Karpas-422 (cell line): ENCODE measurements at places on chromosomes 11 and 22. TPM values are rescaled to one million over a fixed set of nuclear protein-coding genes. Genes with fewer than 3 reads are reported as not detected.

DNA sequence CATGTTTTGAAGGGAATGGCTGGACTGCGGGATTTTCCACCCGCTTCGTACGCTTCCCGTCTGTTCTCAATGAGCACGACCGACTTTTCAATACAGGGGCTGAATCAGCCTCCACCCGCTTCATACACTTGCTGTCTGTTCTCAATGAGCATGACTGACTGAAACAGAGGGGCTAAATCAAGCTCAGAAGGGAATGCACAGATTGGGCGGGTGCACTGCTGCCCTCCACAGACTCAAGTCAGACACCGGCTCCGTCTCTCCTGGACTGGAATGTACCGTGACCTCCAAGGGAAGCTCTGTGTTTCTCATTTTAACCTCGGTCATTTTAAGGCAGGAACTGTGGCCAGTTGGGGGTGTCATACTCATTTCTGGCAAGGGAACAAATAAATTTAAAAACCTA lies 48.5 kb downstream of the BRD1 start:
- no peaks in the 10 kb centered on the region for H3K4me1 ChIP-seq
- peaks cover 2% of the 10 kb centered on the region; the same call in 1 of the 2 replicates for H3K36me3 ChIP-seq
- H3K4me3 ChIP-seq, result no peak overlapping the region
- H3K27me3 ChIP-seq, result no peaks in the 10 kb centered on the region

- H3K36me3 ChIP-seq, result no peaks in the 10 kb centered on the region
- no peak overlapping the region for H3K4me3 ChIP-seq
- H3K27me3 ChIP-seq, result no peaks in the 10 kb centered on the region
- H3K4me1 ChIP-seq, result no peaks in the 10 kb centered on the region
These were observed 331.8 kb upstream of the MPPED2 start for GRCh38 chr11:30917859-30918478.

DNA sequence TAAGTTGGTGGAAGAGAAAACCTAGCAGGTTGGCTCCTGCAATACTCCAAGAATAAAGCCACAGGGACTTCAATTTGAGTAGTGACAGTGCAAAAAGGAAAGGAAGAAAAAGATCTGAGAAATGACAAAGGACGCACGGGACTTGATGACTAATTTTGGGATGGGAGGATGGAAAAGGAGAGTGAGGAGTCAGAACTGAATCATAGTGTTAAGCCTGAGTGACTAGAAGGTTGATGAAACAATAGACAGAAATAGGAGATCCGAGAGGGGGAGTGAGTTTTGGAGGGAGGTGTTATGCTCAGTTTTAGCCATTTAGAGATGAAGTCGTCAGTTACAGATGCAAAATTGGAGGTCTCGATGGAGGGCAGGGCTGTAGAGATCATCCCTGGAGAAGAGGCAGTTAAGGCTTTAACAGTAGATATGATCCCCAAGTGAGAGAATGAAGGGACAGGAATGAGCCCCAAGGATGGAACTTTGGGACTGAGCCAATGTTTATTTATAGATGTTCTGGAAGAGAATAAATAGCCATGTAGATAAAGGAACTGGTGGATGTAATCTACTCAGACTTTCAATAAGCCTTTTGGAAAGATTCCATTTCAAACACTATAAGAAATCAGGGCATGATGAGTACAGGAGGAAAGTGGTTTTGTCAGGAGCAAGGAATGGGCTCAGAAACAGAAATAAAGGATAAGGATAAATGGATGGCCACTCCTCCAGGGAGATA lies 108.9 kb upstream of the NCAM1 start:
- H3K27ac ChIP-seq, result no peak overlapping the region
- H3K4me1 ChIP-seq, result no peaks in the 10 kb centered on the region
- H3K36me3 ChIP-seq, result no peaks in the 10 kb centered on the region
- no peak for DNase-seq
- no peak overlapping the region for H3K4me3 ChIP-seq

GRCh38 chr11:79409330-79409729 lies 31.5 kb downstream of the TENM4 start:
- no peaks in the 10 kb centered on the region for H3K27me3 ChIP-seq
- no peak overlapping the region for H3K27ac ChIP-seq
- H3K4me3 ChIP-seq, result no peak overlapping the region
- no peaks in the 10 kb centered on the region for H3K36me3 ChIP-seq

DNA sequence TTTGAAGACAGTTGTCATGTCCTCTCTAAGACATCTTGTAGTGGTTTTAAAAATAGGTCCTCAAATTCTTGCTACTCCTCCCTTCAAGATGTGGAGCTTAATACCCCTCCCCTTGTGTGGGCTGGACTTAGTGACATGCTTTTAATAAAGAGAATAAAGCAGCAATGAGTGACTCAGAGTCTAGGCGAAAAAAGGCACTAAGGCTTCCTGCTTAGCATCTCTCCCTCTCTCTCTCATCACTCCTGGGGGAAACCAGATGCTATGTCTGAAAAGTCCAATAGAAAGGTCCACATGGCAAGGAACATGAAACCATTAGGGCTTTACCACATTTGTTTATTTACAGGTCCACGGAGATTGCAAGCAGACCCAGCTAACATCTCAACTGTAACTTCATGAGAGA lies 11.7 kb downstream of the SERGEF start:
- peaks cover 48% of the 10 kb centered on the region for H3K36me3 ChIP-seq
- no peaks in the 10 kb centered on the region for H3K27me3 ChIP-seq
- DNase-seq, result no peak
- no peaks in the 10 kb centered on the region for H3K4me1 ChIP-seq

The OR6A2 gene
- total RNA-seq, result 0.54 and 2.9 TPM in 2 replicates

DNA sequence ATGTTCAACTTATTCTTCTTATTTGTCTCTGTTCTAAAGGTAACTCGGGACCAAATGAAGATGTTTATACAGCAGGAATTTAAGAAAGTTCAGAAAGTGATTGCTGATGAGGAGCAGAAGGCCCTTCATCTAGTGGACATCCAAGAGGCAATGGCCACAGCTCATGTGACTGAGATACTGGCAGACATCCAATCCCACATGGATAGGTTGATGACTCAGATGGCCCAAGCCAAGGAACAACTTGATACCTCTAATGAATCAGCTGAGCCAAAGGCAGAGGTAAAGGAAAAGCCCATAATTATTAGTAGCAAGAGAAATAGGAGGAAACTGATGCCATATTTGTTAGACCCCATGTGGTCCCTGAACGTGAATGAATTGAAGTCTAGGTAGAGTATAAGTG lies 63.3 kb downstream of the TRIM44 start:
- H3K27ac ChIP-seq, result no peak overlapping the region
- H3K4me1 ChIP-seq, result peaks cover 17% of the 10 kb centered on the region
- peaks cover 15% of the 10 kb centered on the region; the same call in 1 of the 2 replicates for H3K36me3 ChIP-seq
- no peaks in the 10 kb centered on the region for H3K27me3 ChIP-seq
- no peak for DNase-seq

GRCh38 chr11:122040464-122040863 lies 75.6 kb downstream of the BLID start:
- no peak for DNase-seq
- H3K36me3 ChIP-seq, result no peaks in the 10 kb centered on the region
- H3K27me3 ChIP-seq, result no peaks in the 10 kb centered on the region
- H3K4me3 ChIP-seq, result no peak overlapping the region

The TMEM86A gene
- 0.14 and 0.45 TPM in 2 replicates for total RNA-seq

The UPB1 gene
- total RNA-seq, result 0.19 and 1.3 TPM in 2 replicates

The CCDC15 gene
- total RNA-seq, result 1.8 and 2.3 TPM in 2 replicates

The BDNF gene
- 0.04 TPM in 1 of 2 replicates, not detected in the other for total RNA-seq

GRCh38 chr11:5631417-5631816 lies 6.6 kb downstream of the TRIM34 start:
- peaks cover 10% of the 10 kb centered on the region for H3K4me1 ChIP-seq
- H3K36me3 ChIP-seq, result no peaks in the 10 kb centered on the region
- no peak overlapping the region for H3K27ac ChIP-seq
- H3K4me3 ChIP-seq, result no peak overlapping the region
- H3K27me3 ChIP-seq, result no peaks in the 10 kb centered on the region
- no peak for DNase-seq

DNA sequence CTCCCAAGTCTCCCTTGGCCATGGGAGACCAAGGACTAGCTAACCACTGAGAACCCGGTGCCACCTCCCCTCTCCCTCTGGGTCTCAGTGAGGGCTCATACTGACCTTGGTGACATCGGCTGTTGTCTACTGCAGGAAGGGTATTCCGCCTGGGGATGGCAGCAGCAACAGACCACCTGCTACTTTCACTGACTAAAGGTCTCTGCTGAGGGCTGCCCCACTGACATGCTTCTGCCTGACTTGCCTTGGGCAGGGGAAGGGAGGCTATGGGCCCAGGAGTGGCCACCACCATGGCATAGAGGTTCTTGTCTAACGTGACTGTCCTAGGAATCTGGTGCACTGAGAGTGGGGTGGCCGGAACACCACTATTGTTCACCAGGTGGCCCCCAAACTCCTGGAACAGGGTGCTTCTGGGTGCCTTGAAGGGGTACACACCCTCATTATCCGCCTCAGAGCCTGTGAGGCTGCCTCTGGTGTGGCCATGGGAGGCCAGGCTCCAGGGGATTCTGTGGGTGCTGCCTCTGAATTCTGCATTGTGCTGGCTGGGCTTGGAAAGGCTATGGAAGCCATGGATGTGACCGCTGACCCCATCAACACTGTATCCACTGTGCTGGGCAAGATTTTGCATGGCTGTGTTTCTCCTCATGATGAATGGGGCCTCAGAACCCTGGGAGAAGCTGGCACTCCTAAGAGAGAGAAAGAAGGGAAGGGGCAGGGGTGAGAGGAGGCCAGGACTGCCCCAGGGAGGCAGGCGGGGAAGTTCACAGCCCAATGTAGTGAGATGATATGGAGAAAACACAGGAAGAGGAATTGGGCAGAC lies 38.3 kb downstream of the GAB4 start:
- no peak overlapping the region for H3K27ac ChIP-seq
- no peak overlapping the region for H3K4me3 ChIP-seq
- no peak for DNase-seq
- H3K36me3 ChIP-seq, result no peaks in the 10 kb centered on the region
- peaks cover 22% of the 10 kb centered on the region for H3K4me1 ChIP-seq

GRCh38 chr22:49103314-49104059 lies 724.2 kb downstream of the BRD1 start:
- DNase-seq, result no peak
- no peak overlapping the region for H3K4me3 ChIP-seq
- H3K27me3 ChIP-seq, result no peaks in the 10 kb centered on the region
- no peaks in the 10 kb centered on the region for H3K36me3 ChIP-seq
- no peak overlapping the region for H3K27ac ChIP-seq

GRCh38 chr11:16040151-16040550 lies 316.2 kb downstream of the SOX6 start:
- no peaks in the 10 kb centered on the region for H3K36me3 ChIP-seq
- DNase-seq, result no peak
- H3K27me3 ChIP-seq, result no peaks in the 10 kb centered on the region
- no peak overlapping the region for H3K27ac ChIP-seq
- no peak overlapping the region for H3K4me3 ChIP-seq
- H3K4me1 ChIP-seq, result no peaks in the 10 kb centered on the region

DNA sequence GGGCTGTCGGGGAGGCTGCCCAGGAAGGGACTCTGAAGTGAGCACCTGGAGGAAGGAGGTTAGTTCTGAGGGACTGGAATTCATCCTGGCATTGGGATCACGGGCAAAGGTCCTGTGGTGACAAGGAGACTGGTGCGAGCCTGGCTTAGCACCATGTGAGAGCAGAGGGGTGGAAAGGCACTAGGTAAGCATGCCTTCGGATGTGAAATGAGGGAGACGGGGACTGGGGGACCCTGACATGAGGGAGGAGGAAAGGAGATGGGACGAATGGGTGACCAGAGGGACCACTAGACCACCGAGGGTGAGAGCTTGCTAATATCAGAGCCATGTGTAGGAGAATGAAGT lies 3.1 kb upstream of the VPREB1 start:
- no peaks in the 10 kb centered on the region for H3K4me1 ChIP-seq
- H3K36me3 ChIP-seq, result no peaks in the 10 kb centered on the region
- H3K27ac ChIP-seq, result no peak overlapping the region
- H3K4me3 ChIP-seq, result no peak overlapping the region

The OR56A1 gene
- total RNA-seq, result not detected in 2 replicates

- H3K4me3 ChIP-seq, result peak within 1 kb of the TSS; percentile 82
- H3K36me3 ChIP-seq, result peaks cover 8% of the 10 kb centered on the region
- peak within 1 kb of the TSS; percentile 99 for H3K27ac ChIP-seq
- no peaks in the 10 kb centered on the region for H3K27me3 ChIP-seq
- H3K4me1 ChIP-seq, result peaks cover 86% of the 10 kb centered on the region
These were observed at the start of gene SORL1-AS1 for GRCh38 chr11:121452609-121453150. SORL1-AS1 (minus strand) TSS chr11:121452967.

GRCh38 chr11:78109081-78110015 lies 29.7 kb upstream of the NDUFC2 start:
- H3K27me3 ChIP-seq, result no peaks in the 10 kb centered on the region
- DNase-seq, result no peak
- no peak overlapping the region for H3K4me3 ChIP-seq

GRCh38 chr22:44151676-44152075 lies 29.0 kb upstream of the PARVG start:
- no peaks in the 10 kb centered on the region for H3K4me1 ChIP-seq
- H3K36me3 ChIP-seq, result no peaks in the 10 kb centered on the region
- DNase-seq, result no peak
- H3K27me3 ChIP-seq, result no peaks in the 10 kb centered on the region
- H3K4me3 ChIP-seq, result no peak overlapping the region

GRCh38 chr11:45170484-45170883 lies 24.0 kb downstream of the PRDM11 start:
- no peaks in the 10 kb centered on the region for H3K4me1 ChIP-seq
- no peak for DNase-seq
- H3K27me3 ChIP-seq, result no peaks in the 10 kb centered on the region
- no peak overlapping the region for H3K4me3 ChIP-seq

DNA sequence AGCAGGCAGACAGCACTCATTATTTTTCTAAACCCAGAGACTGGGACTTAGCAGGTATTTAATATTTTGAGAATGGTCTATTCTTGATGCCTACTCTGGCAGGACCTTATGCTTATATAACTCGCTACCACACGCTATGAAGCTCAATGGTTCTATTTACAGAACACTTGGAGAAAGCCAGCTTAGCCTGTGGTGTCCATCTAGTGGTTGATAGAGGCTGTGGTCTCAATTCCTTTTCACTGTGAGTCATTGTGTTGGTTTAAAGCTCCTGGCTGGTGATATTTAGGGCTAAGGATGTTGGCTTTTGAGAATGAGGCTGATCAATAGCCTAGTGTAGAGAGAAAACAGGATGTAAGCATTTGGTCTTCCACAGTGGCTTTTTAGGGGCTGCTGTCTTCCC lies 206.4 kb downstream of the DBX1 start:
- H3K4me3 ChIP-seq, result no peak overlapping the region
- no peak overlapping the region for H3K27ac ChIP-seq
- H3K27me3 ChIP-seq, result no peaks in the 10 kb centered on the region
- H3K4me1 ChIP-seq, result peaks cover 5% of the 10 kb centered on the region; the same call in 1 of the 2 replicates
- no peaks in the 10 kb centered on the region for H3K36me3 ChIP-seq
- peak; percentile 43 for DNase-seq

- H3K4me3 ChIP-seq, result no peak overlapping the region
- no peaks in the 10 kb centered on the region for H3K36me3 ChIP-seq
- DNase-seq, result peak; percentile 72
- no peak overlapping the region for H3K27ac ChIP-seq
- no peaks in the 10 kb centered on the region for H3K27me3 ChIP-seq
- peaks cover 18% of the 10 kb centered on the region for H3K4me1 ChIP-seq
These were observed 6.6 kb downstream of the APOL4 start for GRCh38 chr22:36194971-36195370.

- no peak overlapping the region for H3K27ac ChIP-seq
- no peak overlapping the region for H3K4me3 ChIP-seq
- no peaks in the 10 kb centered on the region for H3K36me3 ChIP-seq
- no peak for DNase-seq
These were observed 20.8 kb downstream of the BID start for GRCh38 chr22:17753401-17753989.
